Dorsolateral prefrontal cortex (tissue), 122 donors: ENCODE measurements at places on chromosomes 4 and X.

DNA sequence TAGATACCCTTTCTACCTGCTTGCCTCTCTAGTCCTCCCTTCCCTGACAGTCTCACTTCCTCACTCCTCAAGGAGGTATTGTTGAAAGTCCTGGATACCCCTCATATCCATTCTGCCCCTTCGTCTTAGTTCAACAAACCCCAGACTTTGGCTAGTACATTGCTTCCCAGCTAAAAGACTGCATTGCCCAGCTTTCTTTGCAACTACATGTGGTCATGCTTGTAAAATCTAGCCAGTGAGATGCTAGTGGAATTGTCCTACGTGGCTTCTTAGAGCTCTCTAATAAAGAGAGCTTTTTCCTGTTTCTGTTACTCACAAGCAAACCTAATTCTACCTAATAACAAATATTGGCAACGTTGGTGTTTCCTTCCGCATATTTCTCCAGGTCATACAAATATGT, 237.9 kb upstream of the PSAPL1 start:
- no peak for DNase-seq

DNA sequence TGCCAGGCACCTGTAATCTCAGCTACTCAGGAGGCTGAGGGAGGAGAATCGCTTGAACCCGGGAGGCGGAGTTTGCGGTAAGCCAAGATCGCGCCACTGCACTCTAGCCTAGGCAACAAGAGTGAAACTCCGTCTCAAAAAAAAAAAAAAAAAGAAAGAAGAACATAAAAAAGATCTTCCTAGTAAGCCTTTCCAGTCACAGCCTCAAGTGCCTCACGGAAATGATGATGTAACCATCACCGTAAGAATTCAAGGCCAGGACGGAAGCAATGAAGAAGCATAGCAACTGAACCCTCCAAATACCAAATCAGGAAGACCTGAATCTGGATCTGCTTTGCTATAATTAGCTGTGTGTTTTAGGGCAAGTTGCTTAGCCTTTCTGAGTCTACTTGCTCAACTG, 28.8 kb downstream of the RBM47 start:
- DNase-seq, result no peak

DNA sequence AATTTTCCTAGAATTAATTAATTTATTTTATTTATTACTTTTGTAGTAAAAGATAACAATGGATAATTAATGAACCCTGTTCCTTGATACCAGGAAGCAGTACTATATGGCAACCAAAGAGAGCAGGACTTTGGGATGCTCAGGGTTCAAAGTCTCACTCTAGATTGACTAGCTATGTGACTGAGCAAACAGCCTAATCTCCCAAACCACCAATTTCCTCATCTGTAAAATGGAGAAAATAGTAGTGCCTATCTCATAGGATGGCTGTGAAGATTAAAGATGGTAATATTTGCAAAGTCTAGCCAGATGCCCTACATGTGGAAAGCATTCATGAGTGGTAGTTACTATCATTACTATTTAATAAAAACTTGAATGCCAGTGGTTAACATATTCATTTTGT, 97.6 kb downstream of the PRDM5 start:
- DNase-seq, result no peak

DNA sequence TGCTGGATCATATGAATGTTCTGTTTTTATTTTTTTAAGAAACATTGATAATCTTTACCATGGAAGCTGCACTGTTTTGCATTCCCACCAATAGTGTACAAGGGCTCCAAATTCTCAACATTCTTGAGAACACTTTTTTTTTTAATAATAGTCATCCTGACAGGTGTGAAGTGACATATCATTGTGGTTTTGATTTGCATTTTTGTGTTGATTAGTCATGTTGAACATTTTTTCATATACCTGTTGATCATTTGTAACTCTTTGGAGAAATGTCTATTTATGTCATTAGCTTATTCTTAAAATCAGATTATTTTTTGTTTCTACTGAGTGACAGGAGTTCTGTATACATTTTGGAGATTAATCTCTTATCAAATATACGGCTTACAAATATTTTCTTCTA, 408.5 kb downstream of the GLUD2 start:
- no peak for DNase-seq

DNA sequence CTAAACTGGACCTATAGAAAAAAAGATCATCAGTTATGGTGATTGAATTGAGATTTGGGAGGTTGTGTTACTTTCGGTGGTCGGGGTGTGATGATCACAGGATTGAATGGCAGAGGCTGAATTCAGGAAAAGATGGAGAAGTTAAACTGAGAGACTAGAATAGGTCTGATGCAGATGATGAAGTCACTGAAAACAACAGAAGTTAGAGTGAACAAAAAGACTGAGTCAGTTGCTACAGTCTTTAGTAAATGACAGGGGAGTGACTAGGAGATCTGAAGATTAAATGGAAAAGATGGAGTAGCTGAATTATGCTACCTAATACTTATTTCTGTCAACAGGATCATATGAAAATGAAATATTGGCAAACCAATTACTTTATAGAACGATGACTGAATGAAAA, 163.2 kb downstream of the RPA4 start:
- DNase-seq, result no peak

DNA sequence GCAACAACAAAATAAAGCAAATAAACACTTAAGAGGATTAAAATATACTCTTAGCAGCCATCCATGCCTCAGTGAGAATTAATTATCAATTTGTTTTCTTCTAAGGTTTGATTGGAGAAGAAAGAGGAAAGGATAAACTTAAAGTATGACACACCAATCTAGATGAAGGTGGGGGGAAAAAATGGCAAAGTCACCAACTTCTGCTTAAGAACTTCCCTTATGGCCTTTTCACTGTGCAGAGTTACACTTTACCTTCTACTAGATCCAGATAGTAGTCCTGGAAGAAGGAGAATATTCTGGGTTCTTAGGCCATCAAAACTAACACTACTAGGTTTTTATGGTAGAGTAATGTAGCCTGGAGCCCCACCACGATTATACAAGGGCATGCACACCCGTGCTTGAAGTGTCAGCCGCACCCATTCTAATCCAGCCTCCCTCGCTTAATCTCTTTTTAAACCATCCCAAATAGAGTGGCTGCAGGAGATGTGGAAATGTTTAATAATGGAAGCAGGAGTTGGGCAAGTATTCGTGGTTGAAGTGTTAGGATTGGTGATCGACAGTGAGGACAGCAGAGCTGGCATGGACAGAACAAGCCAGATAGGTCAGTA, 14.1 kb downstream of the ENPEP start:
- DNase-seq, result no peak

DNA sequence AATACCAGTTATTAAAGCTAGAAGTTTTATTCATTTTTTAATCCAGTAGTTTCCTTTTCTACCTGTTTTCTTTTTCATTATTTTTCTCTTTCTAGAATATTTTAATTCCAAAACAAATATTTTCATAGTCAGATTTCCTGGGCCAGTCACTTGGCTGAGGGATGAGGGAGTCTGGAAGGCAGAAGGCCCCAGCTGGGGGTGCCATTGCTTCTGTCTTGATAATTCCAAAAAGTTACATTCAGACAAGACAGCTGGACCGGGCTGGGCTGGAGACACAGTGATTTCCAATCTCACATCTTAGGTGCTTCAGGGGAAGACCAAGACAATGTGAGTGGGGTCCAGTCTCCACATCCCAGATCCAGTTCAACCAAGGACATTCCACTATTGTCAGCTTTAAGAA, 263.5 kb downstream of the TMA16 start:
- peak; percentile 18 for DNase-seq

DNA sequence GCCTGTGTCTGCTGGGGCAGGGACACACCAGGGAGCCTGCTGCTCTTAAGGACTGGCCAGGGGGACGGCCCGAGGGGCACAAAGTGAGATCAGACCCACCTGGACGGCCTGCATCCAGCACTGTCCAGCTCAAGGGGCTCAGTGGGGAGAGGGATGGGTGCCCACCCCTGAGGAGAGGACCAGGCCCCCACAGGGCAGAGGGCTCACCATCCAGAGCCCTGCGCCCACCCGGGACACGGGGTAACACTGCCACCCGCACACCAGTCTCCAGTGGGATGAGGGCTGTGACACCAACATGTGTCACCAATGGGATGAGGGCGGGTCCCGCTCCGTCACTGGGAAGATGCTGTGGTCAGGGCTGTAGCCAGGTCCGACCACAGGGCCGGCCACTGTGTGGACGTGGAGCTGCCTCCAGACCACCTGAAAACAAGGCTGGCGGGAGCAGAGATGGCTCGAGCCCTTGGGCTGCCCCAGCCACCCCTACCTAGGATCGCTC, 13.2 kb downstream of the DGKQ start:
- DNase-seq, result no peak

GRCh38 chr4:95432466-95432865, 116.3 kb downstream of the UNC5C start:
- DNase-seq, result no peak

DNA sequence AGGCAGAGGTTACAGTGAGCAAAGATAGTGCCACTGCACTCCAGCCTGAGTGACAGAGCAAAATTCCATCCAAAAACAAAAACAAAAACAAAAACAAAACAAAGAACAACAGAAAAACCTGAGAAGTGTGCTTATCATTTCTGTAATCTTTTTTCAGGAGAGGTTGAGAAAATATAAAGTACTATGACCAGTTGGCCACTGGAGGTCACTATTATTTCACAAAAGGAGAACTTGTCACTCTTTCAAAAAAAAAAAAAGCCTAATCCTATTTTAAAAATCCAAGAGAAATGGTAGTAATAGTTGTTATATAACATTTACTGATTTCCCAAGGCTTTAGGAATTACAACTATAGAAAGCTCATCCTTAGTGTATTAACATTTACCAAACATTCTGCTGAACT, 24.9 kb upstream of the RNF150 start:
- no peak for DNase-seq

DNA sequence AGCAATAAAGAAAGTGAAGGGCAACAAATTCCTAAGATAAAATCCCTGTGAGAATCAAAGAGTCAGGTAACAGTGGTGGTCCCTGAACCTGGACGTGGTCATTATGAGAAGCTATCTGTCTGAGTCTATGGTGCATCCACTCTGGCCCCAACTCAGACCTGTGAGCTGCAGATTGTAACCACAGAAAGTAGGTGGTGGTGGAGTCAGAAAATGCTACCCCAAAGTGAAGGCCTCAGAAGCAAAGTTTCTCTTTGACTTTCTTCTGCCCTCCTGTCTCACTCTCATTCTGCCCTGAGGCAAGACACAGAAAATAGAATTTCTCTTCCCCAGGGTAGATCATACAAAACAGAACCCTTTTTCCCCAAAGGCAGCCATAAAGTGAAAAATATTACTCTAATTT, 84.1 kb upstream of the NEIL3 start:
- DNase-seq, result no peak

DNA sequence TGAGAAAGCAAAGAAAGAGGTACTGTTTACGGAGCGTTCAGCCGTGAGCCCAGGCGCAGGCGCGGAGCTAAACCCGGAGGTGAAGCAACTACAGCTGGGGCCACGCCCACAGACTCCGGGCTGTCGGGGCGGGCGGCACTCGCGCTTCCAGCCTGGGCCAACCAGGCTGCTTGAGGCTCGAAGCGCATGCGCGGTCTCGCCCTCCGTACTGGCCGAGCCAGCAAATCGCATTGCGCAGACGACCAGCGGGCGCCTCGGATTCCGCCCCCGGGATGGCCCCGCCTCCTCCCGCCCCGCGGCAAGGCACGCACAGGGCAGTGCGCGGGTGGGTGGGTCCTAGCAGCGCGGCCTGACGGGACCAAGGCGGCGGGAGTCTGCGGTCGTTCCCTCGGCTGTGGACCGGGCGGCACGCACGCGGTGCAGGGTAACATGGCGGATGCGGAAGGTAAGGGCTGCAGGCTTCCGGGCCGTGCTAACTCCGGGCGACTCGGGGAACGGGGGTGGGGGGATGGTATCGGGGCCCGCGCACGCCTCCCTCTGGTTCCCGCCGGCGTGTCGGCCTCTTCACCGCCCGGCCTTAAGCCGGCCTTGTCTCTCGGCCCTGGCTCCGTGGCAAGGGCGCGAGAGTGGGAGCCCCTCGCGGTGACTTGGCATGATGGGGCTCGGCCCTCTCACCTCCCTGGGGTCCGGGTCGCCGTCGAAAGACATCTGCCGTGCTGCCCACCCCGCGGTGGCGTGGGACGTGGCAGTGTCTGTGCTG, at the start of gene DKC1:
DKC1 (plus strand) TSS at position 328 of the 760 bp plus-strand sequence; CDS start at position 430, 102 bp downstream.
- DNase-seq, result peak; percentile 94

- DNase-seq, result no peak
These were observed 50.2 kb downstream of the ITIH6 start for GRCh38 chrX:54747733-54748393.

DNA sequence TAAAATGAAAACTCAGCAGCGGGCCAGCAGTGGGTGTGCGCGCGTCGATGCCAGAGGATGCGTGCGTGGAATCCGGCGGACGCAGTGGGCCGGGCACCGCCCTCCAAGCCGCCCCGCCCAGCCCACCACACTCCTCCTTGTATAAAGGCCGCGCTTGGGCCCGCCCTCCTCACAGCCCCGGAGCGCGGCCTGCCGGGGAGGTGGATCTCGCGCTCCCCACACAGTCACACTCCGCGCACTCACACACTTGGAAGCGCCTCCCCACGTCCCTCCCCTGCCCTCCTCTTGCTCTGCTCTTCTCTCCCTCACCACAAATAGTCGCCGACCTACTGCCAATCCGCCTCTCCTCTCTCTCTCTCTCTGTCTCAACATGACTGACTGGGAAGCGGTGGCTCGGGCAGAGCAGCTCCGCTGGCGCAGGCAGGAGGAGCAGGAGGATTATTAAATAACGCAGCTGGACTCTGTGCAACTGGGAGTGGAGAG, at the start of gene CCSER1:
CCSER1 (plus strand) TSS at position 172 of the 483 bp plus-strand sequence.
- DNase-seq, result peak; percentile 29

- no peak for DNase-seq
These were observed 159.2 kb upstream of the GABRA2 start for GRCh38 chr4:46549125-46549524.

DNA sequence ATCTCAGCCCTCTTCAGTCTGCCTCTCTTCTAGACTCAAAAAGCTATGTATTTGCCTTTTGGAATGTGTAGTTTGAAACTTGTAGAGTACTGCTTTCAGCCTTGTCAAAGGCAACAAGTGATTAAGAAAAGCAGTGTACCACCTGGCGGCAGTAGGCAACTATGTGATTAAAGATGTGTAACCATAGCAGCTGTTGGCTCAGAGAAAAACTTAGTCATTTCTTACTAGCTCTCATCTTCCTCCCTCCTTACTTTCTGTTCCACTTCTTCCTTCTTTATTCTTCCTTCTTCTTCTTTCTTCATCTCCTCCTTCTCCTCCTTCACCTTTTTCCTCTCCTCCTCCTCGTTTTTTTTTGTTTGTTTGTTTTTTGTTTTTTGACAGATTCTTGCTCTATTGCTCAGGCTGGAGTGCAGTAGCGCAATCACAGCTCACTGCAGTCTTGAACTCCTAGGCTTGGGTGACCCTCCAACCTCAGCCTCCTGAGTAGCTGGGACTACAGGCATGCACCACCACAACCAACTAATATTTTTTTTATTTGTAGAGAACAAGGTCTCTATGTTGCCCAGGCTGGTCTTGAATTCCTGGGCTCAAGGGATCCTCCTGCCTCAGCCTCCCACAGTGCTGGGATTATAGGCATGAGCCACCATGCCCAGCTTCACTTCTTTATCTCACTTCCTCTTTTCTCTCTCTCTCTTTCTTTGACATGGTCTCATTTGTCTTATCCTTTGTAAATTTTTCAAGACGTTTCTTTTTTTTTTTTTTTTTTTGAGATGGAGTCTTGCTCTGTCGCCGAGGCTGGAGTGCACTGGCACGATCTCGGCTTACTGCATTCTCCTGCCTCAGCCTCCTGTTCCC, 32.6 kb downstream of the ABHD18 start:
- no peak for DNase-seq
